ENCODE measurements at places on chromosomes 4 and X. TPM values are rescaled to one million over a fixed set of nuclear protein-coding genes. Genes with fewer than 3 reads are reported as not detected.

DNA sequence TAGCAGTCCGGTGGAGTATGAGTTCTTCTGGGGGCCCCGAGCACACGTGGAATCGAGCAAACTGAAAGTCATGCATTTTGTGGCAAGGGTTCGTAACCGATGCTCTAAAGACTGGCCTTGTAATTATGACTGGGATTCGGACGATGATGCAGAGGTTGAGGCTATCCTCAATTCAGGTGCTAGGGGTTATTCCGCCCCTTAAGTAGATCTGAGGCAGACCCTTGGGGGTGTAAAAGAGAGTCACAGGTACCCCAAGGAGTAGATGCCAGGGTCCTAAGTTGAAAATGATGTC is 852 bp downstream of the MAGEH1 start:
- H3K27me3 ChIP-seq = no peaks in the 10 kb centered on the region
- peaks cover 4% of the 10 kb centered on the region for H3K4me1 ChIP-seq
- peak overlapping the region; percentile 94 for H3K4me3 ChIP-seq
- no peak for DNase-seq

DNA sequence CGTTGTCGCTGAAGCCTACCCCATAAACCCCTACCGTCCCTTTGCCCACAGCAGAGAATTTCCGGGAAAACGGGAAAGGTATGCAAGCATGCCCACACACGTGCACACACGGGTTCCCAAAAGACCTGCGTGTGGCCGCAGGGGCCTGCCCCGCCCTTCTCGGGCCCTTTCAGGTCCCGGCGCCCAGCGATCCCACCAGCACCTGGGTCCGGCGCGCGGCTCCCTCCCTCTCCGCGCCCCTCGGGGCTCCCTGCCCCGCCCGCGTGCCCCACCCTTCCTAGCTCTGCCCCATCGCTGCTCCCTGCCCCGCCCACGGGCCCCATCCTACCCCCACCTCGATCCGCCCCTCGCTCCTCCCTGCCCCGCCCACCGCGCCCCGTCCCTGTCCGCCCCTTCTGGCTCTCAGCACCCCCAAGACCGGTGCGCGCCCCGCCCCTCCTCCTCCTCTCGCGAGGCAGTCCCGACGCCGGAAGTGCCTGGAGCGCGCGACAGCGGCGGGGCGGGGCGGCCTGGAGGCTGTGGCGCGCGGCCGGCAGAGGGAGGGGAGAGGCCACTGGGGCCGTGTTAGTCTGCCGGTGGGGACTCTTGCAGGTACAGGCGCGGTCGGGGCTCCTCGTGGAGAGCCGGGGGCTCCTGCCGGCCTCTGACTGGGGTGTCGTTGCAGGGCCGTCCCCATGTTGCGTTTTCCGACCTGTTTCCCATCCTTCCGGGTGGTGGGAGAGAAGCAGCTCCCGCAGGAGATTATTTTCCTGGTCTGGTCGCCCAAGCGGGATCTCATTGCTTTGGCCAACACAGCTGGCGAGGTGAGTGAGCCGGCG is at the start of gene ANAPC4:
ANAPC4 (plus strand) TSS at position 510 of the 818 bp plus-strand sequence; CDS start at position 675, 165 bp downstream.
- DNase-seq = peak; percentile 96
- no peaks in the 10 kb centered on the region for H3K36me3 ChIP-seq
- H3K4me3 ChIP-seq = peak within 1 kb of the TSS; percentile 84
- no peaks in the 10 kb centered on the region for H3K27me3 ChIP-seq

- peaks cover 4% of the 10 kb centered on the region for H3K4me1 ChIP-seq
- DNase-seq = no peak
- H3K27ac ChIP-seq = no peak overlapping the region
- H3K27me3 ChIP-seq = no peaks in the 10 kb centered on the region
Observed at GRCh38 chr4:6834867-6835266, 52.3 kb downstream of the KIAA0232 start.

The DDX53 gene
- polyA plus RNA-seq = not detected

GRCh38 chr4:176186671-176187395 is 8.6 kb downstream of the SPATA4 start:
- no peaks in the 10 kb centered on the region for H3K36me3 ChIP-seq
- DNase-seq = no peak
- H3K27me3 ChIP-seq = no peaks in the 10 kb centered on the region
- H3K27ac ChIP-seq = no peak overlapping the region
- H3K4me1 ChIP-seq = no peaks in the 10 kb centered on the region

The SHROOM3 gene
- polyA plus RNA-seq = 4.6 TPM

The CLDN34 gene
- polyA plus RNA-seq = not detected

- no peaks in the 10 kb centered on the region for H3K27me3 ChIP-seq
- peaks cover 31% of the 10 kb centered on the region for H3K4me1 ChIP-seq
- H3K4me3 ChIP-seq = peak overlapping the region; percentile 83
- H3K36me3 ChIP-seq = no peaks in the 10 kb centered on the region
Observed at GRCh38 chr4:84967243-84967690, 777 bp upstream of the WDFY3 start.

- no peaks in the 10 kb centered on the region for H3K4me1 ChIP-seq
- H3K4me3 ChIP-seq = no peak overlapping the region
Observed at GRCh38 chr4:151035328-151035727, 20.2 kb upstream of the LRBA start.

DNA sequence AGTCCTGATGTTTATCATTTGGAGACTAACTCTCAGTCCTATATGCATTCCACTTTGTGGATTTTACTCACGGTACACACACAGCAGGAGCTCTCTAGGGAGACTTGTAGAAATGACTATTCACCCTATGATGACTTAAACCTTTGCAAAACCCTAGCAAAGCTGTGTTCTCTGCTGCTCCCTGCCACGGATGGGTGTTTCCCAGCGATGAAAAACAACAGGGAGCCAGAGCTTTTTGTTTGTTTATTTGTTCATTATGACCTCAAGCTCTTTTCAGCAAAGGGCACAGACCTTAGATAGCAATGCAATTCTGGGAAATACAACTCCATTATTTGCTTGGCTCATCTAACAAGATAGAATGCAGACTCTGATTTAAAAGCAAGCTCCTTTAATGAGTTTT is 156.6 kb downstream of the GRIA3 start:
- no peaks in the 10 kb centered on the region for H3K36me3 ChIP-seq
- DNase-seq = no peak
- no peak overlapping the region for H3K27ac ChIP-seq
- no peaks in the 10 kb centered on the region for H3K27me3 ChIP-seq
- H3K4me1 ChIP-seq = no peaks in the 10 kb centered on the region
- no peak overlapping the region for H3K4me3 ChIP-seq

The KLB gene
- polyA plus RNA-seq = 0.08 TPM

The CHIC2 gene
- 5.9 TPM for polyA plus RNA-seq

GRCh38 chr4:179595671-179596410 is 2153.6 kb upstream of the AGA start:
- no peaks in the 10 kb centered on the region for H3K36me3 ChIP-seq
- no peak for DNase-seq
- H3K27me3 ChIP-seq = no peaks in the 10 kb centered on the region
- H3K27ac ChIP-seq = no peak overlapping the region

DNA sequence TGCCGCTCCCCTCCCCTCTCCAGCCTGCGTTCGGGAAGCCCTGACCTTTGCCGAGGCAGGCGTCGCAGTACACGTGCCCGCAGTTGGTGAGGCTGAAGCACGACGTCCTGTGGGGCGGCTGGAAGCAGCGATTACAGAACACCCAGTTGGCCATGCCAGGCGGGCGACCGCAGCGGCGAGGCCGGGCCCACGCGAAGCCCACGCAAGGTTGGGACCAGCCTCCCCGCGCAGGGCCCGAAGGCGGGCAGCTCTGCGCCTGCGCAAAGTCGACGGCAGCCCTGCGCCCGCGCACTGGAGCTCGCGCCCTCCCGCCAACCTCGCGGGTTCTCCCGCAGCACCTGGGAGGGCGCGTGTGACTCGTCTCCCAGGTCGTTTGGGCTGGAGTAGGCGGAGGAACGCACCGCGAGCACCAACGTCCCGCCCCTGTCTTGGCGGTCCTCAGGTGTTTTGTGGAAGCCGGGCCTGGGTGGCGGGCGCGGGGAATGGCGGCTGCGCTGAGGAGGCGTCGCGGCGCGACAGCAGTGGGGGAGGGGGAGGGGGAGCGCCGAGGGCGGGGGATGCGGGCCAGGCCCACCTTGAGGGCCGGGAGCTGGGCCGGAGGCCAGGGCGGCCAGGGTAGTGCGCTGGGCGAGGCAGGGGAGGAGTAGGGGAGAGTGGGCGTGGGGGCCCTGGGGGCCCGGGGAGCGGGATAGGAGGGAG is at the start of gene RNF212:
RNF212 (minus strand) TSS at position 254 of the 699 bp plus-strand sequence; CDS start at position 154, 100 bp downstream.
- DNase-seq = no peak
- peaks cover 29% of the 10 kb centered on the region for H3K27me3 ChIP-seq
- H3K27ac ChIP-seq = no peak within 1 kb of the TSS
- no peaks in the 10 kb centered on the region for H3K4me1 ChIP-seq

The PLK4 gene
- polyA plus RNA-seq = 0.19 TPM

DNA sequence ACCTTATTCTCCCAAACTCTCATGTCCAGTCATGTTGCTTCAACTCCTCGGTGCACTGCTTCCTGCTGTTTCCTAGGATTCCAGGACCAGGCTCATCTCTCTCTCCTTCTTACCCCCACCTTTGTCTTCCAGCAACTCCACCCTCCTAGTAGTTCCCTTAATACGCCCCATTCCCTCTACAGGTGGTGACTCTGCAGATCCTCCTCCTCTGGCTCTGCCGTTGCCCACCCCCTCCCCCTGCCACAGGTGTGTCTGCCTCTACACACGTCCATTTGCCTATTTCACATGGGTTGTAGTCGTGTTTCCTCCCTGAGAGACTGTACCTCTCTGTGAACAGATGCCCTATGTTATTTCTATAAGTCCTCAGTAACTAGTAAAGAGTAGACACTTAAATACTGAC is 32.4 kb downstream of the CDS1 start:
- no peaks in the 10 kb centered on the region for H3K4me1 ChIP-seq
- H3K27me3 ChIP-seq = peaks cover 2% of the 10 kb centered on the region
- H3K36me3 ChIP-seq = no peaks in the 10 kb centered on the region
- H3K27ac ChIP-seq = no peak overlapping the region
- no peak for DNase-seq

The SEPTIN6 gene
- polyA plus RNA-seq = 3.3 TPM

- no peaks in the 10 kb centered on the region for H3K4me1 ChIP-seq
- DNase-seq = no peak
- H3K4me3 ChIP-seq = no peak overlapping the region
Observed at GRCh38 chrX:134760650-134761049, 102.4 kb upstream of the PLAC1 start.

- no peak overlapping the region for H3K4me3 ChIP-seq
- no peaks in the 10 kb centered on the region for H3K4me1 ChIP-seq
- H3K27me3 ChIP-seq = no peaks in the 10 kb centered on the region
- H3K27ac ChIP-seq = no peak overlapping the region
Observed at GRCh38 chr4:121062521-121062920, 9.8 kb downstream of the NDNF start.

The PCDH18 gene
- polyA plus RNA-seq = 1.4 TPM

GRCh38 chr4:89254847-89255246 is 52.8 kb downstream of the GPRIN3 start:
- H3K36me3 ChIP-seq = no peaks in the 10 kb centered on the region
- H3K27ac ChIP-seq = no peak overlapping the region
- no peak overlapping the region for H3K4me3 ChIP-seq
- peaks cover 4% of the 10 kb centered on the region for H3K4me1 ChIP-seq
- no peaks in the 10 kb centered on the region for H3K27me3 ChIP-seq
- DNase-seq = no peak

- no peaks in the 10 kb centered on the region for H3K4me1 ChIP-seq
- DNase-seq = peak; percentile 25
- no peak overlapping the region for H3K4me3 ChIP-seq
- no peaks in the 10 kb centered on the region for H3K36me3 ChIP-seq
- H3K27me3 ChIP-seq = no peaks in the 10 kb centered on the region
- no peak overlapping the region for H3K27ac ChIP-seq
Observed at GRCh38 chrX:109475174-109475891, 6.6 kb downstream of the GUCY2F start.

- no peaks in the 10 kb centered on the region for H3K27me3 ChIP-seq
- H3K27ac ChIP-seq = no peak overlapping the region
- H3K4me3 ChIP-seq = no peak overlapping the region
- no peak for DNase-seq
- no peaks in the 10 kb centered on the region for H3K36me3 ChIP-seq
Observed at GRCh38 chr4:146275370-146275769, 61.0 kb downstream of the REELD1 start.

DNA sequence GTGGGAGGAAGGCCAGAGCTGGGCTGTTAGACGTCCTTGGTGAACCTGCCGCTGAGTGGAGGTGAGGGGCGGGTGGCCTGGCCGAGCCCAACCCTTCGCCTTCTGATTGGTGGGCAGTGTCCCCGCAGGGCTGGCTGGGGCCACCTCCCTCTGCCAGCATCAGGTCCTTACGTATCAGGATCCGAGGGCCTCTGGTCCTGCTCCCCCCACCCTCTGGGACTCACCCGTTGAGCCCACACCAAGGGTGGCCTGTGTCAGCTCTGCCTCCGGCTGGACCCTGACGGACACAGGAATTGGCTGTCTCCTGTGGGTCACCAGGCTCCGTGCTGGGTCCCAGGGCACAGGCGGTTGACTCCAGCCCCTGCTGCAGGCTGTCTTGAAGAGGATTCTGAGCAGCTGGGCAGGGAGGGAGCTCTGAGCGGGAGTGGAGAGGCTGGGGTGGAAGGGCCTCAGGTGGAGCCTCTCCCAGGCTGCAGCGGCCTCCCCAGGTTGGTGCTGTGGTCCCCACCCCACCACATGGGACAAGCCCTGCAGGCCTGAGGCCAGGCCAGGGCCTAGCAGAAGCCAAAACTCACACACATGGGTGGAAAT is 58.4 kb upstream of the NKX1-1 start:
- no peak overlapping the region for H3K27ac ChIP-seq
- no peaks in the 10 kb centered on the region for H3K4me1 ChIP-seq
- H3K4me3 ChIP-seq = no peak overlapping the region
- peaks cover 23% of the 10 kb centered on the region for H3K27me3 ChIP-seq

DNA sequence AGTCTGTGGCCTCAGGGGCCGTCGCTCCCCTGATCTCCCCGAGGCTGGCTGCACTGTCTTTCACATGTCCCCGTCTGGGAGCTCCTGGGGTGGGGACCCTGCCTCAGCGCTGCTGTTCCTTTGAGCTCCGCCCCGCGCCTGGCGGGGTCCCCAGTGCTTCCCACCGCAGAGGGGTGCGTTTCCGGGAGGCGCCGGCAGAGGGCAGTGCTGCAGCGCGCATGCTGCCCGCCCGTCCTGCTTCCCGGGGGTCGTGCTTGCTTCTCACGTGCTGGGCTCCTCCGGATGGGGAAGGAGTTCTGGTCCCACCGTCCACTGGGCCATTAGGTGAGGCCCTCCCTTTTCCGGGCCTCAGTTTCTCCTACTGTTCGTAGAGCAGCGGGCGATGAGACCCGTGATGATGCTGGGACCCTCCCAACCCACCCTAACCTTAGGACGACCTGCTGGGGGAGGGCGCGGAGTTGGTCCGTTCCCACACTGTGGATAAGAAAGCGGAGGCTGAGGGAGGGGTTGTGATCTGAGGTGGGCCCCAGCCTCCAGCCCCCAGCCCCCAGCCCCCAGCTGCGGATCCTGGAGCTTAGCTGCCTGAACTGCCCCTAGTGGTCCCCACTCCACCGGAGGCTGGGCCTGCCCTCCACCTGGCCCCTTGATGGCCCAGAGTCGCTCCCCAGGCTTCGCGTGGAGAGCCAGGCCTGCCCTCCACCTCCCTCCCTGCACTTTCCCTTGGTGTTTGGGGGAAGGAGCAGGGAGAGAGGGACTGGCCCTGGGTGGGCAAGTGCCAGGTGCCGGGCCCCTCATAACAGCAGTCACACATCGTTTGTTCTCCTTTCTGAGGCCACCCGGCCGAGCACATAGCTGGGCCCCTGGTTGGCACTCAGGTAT is 15.3 kb downstream of the CPZ start:
- DNase-seq = peak; percentile 24
- H3K27ac ChIP-seq = no peak overlapping the region
- H3K27me3 ChIP-seq = peaks cover 10% of the 10 kb centered on the region
- H3K4me3 ChIP-seq = no peak overlapping the region
- H3K36me3 ChIP-seq = no peaks in the 10 kb centered on the region

GRCh38 chr4:41611881-41612871 is 74.2 kb downstream of the LIMCH1 start:
- peak; percentile 68 for DNase-seq
- no peaks in the 10 kb centered on the region for H3K27me3 ChIP-seq
- peak overlapping the region; percentile 29 for H3K27ac ChIP-seq
